ENCODE measurements at places on chromosomes 7 and 10. TPM values are rescaled to one million over a fixed set of nuclear protein-coding genes. Genes with fewer than 3 reads are reported as not detected.
A peak's percentile ranks its signal among the peaks of the same experiment; 100 is the strongest.

DNA sequence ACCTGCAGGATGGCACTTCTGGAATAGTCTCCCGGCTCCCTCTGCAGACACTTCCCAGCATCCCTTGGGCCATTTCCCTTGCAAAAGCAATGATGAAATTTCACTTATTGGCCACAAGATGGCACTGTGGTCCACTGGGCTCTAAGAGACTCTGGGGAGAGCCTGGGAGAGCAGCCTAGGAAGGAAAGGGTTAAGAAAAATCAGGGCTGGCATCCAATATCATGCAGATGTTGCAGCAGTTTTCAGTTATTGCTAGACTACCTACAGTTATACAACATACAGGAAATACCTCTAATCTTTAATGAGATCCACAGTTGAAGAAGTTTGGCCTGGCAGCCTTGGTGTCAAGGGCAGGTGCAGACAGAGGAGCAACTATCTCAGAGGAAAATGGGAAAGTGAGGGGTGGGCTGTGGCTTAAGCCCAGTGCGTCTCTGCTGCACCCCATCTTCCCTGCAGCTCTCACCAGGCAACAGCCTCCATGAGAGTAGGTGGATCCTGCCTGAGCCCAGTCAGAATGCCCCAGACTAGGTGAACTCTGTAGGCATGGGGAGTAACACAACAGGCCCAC is 100.2 kb upstream of the PRSS58 start:
- no peak for DNase-seq

DNA sequence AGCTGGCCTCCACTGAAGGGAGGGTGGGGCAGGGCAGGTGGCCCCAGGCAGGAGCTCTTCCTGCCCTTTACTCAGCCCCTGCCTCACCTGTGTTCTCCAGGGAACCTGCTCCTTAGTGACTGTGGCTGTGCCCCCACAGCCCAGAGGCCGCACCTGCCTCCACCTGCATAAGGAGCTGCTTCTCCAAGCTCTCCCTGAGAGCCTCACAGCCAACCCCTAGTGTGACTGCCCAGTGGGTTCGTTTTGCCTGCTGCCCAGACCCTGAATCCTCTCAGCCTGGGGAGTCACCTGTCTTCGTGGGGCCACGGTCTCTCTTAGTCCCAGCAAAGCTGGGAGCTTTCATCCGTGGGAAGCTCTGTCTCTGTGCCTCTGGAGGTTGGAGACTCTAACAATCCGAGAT is 94.4 kb downstream of the GLRX3 start:
- peak; percentile 62 for DNase-seq

DPP6 gene
- total RNA-seq, result 0.58 TPM

ZDHHC6 gene
- 26.2 TPM for total RNA-seq

GRCh38 chr10:117790179-117790578 is 247.6 kb downstream of the EMX2 start:
- no peak for DNase-seq

DNA sequence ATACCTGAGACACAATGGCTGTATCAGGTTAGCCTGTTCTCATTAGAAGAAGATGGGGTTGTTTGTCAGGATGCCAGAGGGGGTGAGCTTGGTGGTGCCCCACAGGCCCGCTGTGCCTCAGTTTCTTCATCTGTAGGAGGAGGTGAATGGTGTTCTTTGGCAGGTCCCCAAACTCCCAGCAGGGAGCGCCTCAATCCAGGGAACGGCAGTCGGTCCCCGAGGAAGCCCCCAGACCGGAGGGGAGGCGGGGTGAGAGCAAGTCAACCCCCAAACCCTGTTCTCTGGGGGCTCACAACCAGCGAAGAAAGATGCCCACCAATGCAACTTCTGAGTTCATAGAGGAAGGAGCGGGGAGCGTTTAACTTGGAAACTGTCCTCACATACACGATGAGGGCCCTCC is 16.0 kb downstream of the C10orf105 start:
- DNase-seq, result no peak

DNA sequence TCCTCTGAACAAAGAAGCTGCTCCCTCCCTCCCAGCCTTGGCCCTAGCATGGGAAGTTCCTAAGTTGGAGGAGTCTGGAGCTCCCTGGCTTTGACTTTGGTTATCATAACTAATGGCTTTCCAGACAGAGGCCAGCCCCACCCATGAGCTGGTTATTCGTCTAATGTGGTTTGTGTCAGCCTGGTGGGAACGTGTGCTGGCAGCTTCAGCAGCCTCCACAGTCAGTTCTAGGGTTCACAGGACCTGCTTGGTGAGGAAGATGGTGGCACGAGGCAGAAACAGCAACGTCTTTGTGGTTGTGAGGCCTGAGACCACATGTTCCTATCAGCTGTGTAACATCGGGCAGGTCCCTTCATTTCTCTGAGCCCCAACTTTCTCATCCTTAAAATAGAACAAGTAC is 103.1 kb downstream of the PAXIP1 start:
- no peak for DNase-seq

DNA sequence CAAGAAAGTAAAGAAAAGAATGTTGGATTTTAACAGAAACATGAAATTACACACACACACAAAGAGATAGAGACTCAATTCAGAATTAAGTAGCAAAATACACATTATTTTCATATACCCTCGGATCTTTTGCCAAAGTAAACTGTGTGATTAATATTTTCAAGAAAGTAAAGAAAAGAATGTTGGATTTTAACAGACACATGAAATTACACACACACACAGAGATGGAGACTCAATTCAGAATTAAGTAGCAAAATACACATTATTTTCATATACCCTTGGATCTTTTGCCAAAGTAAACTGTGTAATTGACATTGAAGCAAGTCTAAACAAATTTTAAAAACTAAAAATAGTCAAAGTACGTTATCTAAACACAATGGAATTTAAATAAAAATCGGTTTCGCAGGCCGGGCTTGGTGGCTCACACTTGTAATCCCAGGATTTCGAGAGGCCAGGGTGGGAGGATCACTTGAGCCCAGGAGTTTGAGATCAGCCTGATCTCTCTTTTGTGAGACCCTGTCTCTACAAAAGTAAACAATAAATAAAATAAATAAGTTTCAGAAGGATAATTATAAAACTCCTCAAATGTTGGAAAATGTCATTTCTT is 337.3 kb upstream of the MAGI2 start:
- no peak for DNase-seq

- no peak for DNase-seq
Observed at GRCh38 chr7:69908454-69908853, 310.2 kb downstream of the AUTS2 start.

- peak; percentile 67 for DNase-seq
Observed at GRCh38 chr10:47321521-47322195, 596 bp upstream of the GDF2 start.

DNA sequence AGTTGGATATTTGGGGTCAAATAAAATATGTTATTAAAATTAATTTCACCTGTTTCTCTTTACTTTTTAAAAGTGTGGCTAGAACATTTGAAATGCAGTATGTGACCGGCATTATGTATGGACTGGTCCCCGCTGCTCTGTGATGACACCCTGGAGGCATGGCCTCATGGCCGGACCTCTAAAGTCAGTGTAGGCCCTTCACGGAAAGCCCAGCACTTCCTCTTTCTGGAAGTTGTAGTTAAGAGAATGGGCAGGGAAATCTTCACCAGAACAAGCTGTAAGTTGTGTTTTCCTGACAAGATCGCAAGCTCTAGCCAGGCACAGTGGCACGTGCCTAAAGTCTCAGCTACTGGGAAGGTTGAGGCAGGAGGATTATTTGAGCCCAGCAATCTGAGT is 38.3 kb upstream of the SRGN start:
- DNase-seq, result no peak

- DNase-seq, result no peak
Observed at GRCh38 chr7:120201290-120201689, 71.7 kb upstream of the KCND2 start.

PILRA gene
- total RNA-seq, result 14.5 TPM

PPP1R9A gene
- total RNA-seq, result 13.8 TPM

AGMO gene
- total RNA-seq, result 2.9 TPM

GRCh38 chr10:63494951-63495350 is 26.2 kb upstream of the REEP3 start:
- no peak for DNase-seq

NCAPG2 gene
- 4.7 TPM for total RNA-seq

GRCh38 chr7:52959878-52960660 is 75.4 kb upstream of the POM121L12 start:
- DNase-seq, result no peak

- no peak for DNase-seq
Observed at GRCh38 chr10:121096617-121097431, 245.7 kb downstream of the WDR11 start.

Measured in mesenteric fat pad (tissue), 1 donor.